NCI-H2029 treated with DMSO at 0.1 percent for 48 hours (cell line): ENCODE measurements at places on chromosomes 3 and 15.

DNA sequence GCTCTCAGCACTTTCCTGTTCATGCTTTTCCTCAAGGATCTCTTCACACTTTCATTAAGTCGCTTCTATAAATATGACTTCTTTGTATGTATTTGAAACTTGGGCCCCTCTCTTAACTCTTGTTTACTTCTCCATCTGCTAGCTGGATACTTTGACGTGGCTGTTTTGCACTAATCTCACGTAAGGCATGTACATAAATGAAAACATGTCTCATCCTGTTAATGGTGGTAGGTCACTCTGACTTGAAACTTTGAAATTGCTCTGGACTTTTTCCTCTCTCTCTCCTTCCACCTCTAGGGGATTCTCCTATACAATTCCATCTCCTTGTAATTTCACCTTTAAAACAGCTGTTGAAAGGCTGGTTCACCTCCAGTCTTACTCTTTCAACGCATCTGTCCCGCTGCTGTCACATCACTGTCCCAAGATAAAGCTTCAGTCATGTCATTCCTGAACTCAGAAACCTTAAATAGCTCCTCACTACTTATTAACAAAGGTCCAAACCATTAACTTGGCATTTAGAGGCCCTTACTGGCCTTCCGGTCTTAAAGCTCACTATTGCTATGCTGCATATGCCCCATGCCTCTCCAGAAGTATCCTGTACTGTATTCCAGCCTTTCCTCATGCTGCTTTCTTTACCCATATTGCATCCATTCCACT, 1.2 kb downstream of the BLOC1S6 start:
- DNase-seq = no peak

- DNase-seq = no peak
These were observed 51.3 kb downstream of the ETV5 start for GRCh38 chr3:186057594-186057993.

DNA sequence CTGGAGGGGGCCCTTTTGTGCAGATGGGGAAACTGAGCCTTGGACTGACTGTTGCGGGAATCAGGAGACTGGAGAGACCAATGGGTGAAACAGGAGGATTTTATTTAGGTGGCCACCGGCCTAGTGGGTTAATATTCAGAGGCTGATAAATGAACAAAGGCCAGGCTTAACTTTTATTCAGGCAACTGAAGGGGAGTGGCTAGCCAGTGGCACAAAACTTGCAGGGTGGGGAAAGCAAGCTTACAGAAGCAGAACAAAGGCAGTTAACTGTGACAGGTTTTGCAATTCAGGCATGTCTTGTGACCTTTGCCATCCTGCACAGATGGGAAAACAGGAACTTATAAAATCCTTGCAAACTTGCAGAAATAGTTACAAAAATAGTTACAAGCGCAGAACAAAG, 24.9 kb upstream of the ACAD9 start:
- no peak for DNase-seq

GRCh38 chr15:89442671-89443307, 53.6 kb downstream of the RHCG start:
- no peak for DNase-seq

DNA sequence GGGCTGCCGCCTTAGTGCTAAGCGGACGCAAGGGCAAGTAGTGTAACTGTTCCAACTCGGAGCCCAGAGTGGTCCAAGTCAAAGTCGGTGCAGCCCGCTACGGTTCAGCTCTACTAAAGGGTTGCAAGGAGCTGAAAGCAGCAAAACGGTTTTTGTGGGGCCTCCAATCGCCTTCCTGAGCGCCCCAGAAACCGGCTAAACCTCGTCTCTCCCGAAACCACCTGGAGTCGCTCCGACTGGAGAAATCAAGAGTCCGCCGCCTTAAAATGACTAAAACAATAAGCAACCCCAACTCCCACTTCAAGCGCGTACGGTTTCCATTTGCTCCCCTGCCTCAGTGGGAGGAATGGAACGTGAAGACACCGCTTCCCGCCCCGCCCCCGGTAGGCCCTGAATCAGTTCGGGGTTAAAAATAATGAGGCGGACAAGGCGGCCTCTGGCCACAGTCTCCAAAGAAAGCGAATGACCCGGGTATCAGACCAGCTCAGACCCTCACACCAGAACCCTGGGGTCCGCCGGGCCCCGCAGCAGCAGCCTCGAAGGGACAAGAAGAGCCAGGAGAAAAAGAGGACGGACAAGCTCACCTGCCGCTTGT, 401 bp downstream of the SEC11A start:
- DNase-seq = no peak

- DNase-seq = peak; percentile 66
These were observed 40.2 kb downstream of the IDH2 start for GRCh38 chr15:90062023-90062442.

DNA sequence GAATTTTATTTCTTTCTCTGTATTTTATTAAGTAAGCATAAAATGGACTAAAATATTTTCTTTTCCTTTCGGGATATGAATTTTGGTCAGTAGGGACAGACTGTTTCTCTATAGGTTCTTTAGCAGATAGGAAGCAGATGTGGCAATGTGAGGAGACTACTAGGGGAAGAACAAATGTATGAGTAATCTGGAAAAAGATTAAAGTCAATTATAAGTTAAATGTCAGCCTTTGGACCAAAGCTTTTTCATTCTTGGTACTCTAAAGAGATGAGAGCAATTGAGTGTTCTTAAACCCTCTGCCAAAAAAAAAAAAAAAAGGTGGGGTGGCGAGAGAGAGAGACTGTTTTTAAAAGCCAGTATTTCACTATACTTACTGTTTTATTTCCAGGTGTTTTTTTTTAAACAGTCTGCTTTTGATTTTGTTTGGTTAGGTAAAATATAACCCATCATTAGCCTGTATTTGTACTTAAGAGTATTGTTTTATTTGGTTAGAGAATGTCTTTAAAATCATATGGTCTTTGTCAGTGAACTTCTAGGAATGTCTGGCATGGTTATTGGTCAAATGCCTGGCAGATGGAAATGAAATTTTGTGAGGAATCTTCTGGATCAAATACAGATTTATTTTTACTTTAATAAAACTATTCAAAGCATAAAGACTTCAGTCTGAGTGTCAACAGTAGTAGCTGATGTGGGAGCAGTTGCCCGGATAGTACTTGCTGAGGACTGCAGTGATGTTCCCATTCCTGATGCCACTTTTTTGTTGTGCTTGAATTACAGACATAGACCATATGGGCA, 63.8 kb downstream of the LRRC49 start:
- no peak for DNase-seq
